Anterior cingulate cortex (tissue), 58 donors: ENCODE measurements at places on chromosomes 11 and 22.

DNA sequence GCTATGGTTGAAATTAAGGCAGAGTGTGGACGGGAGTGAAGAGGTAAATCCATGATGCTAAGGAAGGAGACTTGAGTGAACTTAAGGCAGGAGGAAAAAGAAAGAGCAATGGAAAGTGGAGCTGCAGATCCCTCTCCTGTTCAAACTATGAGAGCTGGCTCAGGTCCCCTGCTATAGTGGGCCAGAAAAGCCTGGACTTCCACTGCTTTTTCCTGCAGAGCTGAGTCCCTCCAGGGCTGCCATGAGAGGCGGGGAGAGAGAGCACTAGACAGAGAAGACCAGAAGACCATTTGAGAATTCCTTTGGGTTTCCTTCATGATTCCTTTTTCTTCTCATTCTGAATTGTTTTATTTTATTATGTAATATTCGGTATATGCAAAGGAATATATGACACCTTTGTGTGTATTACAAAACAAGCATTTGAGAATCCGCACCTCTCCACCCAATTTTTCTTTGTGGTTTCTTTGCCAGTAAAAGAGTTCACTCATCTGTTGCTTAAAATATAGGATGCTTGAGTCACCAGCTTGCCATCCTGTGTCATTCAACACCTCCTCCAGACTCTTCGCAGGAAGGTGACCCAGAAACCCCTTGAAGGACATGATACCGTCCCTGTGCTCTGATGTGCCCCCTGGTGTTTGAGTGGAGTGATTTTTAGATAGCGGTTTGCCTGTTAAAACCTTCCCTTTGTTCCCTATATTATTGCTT, 24.4 kb downstream of the SREBF2 start:
- DNase-seq, result no peak

DNA sequence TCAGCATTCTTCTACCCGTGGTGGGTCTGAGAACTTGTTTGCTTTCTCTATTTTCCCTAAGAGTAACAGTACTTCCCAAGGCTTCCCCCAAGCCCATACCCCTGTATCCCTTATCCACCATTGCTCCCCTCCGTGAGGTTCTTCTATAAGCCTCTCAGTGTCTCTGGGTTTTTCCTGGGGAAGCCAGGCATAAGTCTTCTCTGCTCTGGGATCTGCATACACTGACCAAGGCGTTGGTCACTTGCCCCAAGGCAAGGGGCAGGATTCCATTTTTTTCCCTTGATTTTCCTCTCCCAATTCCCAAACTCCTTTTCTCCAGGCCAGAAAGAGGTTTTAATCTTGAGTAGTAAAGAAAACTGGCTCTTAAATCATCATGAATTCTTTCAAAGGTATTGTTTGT, 27.2 kb upstream of the NCAM1 start:
- DNase-seq, result no peak

GRCh38 chr11:42417691-42418090, 894.1 kb upstream of the API5 start:
- DNase-seq, result no peak

DNA sequence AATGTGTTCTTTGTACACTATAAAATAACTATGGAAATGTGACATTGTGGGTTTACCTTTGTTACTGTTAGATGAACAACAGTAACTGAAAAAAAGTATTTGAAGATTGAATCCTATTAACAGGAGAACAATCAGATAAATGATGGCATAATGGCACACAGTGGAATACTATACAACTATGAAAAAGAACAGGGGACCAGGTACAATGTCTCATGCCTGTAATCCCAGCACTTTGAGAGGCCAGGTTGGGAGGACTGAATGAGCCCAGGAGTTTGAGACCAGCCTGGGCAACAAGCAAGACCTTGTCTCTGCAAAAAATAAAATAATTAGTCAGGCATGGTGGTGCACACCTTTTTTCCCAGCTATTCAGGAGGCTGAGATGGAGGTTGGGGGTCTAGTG, 14.4 kb upstream of the OSBP start:
- DNase-seq, result no peak

DNA sequence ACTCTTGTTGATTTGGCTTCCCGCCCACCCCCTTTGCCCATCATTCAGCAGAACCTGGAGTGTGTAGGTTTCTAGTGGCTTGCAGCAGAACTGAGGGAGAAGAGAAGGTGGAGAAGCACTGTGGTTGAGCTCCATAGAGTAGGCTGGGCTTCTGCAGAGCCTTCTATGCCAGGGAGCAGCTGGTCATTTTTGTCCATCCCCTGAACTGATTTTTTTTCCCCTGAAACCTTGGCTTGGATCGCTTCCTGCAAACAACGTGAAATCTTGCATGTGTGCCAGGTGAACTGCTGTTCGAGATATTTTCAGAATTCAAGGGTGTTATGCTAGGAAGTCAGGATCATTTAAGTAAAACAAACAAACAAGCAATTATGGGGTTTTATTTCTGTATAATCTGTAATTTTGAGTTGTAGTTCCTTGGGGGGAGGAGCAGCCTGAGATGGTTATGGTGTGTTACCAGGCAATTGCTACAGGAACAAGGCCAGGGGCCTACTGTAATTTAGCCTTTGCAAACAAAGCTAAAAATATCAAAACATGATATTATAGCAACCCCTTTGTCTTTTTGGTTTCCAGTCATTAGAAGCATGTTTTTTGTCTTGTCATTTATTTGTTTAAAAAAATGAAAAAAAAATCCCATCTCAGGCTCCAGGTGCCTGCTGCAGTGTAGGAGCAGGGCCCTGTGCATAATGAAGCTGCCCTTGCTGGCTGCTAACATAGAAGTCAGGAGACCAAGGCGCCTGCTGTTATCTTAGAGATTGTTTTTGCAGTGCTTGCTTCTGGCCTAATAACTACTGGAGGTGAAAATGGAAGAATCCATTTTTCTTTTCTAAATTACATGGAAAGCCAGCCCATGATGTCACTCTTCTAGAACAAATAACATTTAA, 152.4 kb upstream of the TTC12 start:
- DNase-seq, result no peak

DNA sequence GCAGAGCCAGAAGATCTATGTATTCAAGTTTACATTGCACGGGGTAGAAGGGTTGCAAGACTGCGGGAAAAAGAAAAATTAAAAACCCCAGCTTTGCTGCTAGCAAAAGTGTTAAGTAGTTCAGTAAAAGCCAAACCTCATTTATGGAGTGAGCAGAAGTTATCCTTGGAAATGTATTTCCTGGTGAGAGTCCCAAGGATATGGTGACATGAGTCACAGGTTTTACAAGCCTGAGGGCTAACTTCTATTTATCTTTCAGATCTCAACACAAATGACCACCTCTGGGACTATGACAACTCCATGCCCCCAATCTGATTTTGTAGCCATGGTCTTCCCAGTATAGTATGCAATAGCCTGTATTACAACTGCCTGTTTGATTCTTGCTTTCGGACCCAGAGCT, 26.1 kb downstream of the ABTB2 start:
- no peak for DNase-seq

DNA sequence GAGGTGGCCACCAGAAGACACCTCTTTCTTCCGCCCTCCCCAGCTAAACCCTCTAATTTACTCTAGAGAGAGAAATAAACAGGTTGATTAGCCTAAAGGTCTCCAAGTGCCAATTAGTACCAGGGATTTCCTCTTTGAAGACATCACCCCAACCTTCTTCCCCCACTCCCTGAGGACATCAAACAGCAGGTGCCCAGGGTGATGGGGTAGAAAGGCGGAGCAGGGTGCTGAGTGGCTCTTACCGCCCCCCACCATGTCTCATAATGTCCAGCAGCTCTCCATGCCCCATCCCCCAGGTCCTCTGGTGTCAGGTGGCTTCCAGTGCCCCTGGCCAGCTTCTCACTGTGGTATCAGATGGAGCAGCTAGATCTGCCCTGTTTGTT, 5.3 kb upstream of the GNAZ start:
- DNase-seq, result no peak

DNA sequence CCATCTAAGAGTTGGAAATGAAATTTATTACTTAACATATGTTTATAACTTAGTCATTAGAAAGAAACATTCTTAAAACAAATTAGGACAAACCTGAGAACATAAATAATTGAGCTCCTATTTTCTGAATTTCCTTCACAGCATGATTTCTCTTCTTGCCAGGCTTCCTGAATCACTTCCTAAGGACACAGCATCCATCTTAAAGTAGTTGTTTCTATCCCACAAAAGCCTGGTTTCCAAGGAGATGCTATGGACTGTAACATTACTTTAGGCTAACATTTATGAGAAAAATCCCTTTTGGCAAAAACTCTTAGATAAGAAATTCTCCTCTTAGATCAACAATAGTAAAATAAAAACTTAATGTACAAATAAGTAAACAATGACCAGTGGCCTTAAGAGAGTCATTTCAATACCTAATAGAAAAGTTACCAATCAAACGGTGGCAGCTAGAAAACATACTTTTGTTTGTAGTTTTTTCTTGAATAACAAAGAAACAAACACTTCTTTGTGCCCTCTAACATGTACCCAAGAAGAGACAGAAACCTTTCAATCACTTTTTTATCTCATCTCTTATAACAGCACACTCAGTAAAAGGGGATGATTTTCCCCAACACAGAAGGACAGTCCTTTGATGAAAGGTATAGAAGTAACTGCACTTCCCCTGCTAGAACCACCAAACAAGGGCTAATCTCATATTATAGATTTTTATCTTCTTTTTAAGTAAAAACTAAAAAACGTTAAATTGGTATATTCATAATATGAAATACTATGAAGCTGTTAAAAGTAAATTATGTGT, 74.5 kb downstream of the TTC28 start:
- no peak for DNase-seq

DNA sequence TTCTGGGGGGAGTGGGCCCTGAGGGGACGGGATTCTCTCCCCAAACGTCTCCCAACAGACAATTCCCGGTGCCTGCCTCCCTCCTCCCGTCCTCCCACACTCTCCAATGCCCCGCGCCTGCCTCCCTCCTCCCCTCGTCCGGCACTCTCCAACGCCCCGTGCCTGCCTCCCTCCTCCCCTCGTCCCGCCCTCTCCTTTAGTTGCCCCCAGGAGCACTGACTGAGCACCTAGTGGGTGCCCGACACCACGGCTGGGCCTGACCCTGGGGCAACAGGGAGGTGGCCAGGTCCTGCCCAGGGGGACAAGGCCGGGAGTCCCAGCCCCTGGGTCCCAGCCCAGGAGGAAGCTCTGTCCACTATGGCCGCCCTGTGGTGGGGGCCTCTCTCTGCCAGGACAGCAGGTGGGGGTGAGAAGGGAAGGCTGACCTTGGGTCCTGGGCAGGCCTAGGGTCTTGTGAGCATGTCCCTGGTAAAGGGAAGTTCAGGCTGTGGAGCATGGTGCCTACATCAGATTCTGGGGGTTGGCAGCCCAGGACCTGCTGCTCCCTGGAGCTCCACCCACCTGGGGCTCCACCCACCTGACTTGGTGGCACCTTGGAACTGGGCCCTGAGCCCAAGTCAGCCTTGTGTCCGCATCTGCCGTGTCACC, 942.3 kb downstream of the BRD1 start:
- no peak for DNase-seq

- DNase-seq, result peak; percentile 76
Observed at GRCh38 chr22:35914665-35915476, 113.8 kb downstream of the RBFOX2 start.

- DNase-seq, result no peak
Observed at GRCh38 chr22:42065438-42066125, 5.0 kb downstream of the NAGA start.

GRCh38 chr11:36292311-36292722, 3.1 kb upstream of the COMMD9 start:
- no peak for DNase-seq

DNA sequence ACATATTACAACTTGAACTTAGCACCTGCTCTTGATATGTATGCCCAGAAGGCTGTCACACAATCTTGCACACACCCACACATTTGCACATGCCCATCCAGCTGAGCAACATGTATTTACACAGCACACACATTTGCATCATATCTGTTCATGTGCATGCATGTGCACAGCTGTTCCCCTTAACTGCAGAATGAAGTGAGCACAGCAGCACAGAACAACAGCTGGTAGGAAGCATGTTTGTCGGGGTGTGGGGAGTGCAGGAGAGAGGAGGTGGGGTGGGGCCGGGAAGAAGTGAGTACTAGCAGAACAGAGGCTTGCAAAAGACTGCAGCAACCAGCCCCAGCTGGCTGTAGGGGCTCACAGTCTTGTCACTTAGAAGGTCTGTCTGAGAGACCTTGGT, 296.5 kb downstream of the KIRREL3 start:
- no peak for DNase-seq

DNA sequence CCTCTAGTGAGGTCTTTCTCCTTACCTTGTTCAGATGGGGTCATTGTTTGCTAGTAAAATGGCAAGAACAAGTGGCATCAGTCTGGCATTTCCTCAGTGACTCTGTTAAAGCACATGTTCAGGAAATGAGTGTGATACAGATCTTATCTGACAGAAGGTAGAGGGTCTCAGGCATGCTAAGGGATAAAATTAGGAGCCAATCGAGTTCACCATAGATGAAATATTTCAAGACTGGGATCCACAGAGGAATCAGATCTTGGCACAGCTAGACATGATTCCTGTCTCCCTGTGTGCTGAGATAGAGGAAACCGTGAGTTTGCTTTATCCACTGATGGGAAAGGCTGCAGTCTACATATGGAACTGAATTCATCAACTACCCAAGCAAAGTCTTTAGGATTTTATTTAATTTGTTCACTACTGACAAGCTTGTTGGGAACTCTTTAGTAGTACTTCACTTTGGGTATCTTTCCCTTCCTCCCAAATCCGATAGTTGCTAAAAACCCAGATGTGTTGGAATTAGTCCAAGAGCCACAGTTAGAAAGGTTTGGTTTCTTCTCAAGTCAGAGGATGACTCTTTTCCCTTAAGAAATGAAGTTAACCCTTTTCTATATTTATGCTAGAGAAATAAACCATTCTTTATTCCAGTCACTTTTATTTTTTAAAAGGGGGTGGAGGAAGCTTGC, 18.4 kb downstream of the FAM118B start:
- DNase-seq, result no peak

DNA sequence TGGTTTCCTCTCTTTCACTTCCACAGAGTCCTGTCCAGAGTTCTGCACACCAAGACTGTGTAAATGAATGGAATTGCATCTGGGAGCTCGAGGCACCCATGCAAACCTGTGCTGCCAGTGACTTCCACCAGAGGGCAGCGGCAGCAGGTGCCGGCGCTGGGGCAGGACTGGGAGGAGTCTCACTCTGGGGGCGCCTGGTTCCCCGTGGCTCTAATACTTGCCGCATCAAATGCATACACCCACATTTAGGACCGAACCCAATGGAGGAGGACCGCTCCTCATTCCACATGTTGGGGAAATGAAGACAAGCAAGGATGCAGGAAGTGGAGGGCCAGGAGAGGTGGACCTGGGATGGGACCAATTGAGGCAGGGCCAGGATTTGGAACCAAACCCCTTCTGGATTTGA, 1.1 kb upstream of the CD6 start:
- DNase-seq, result no peak

DNA sequence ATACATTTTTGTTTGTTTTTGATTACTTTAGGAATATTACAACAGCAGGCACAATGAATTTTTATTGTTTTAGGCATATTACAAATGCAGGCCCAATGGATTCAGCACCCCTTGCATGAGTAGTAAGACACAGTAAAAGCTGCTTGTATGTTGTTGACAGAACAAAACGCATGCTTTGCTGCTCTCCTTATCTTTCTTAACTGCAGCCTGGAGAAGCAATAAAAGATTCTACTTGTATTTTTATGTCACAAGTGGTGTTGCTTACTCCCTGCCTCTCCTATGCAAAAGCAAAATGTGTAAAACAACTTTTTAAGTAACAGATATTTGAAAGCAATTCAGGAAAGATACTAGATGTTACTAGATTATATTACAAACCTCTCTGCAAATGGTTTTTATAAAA, 73.9 kb downstream of the TRPC6 start:
- no peak for DNase-seq

- DNase-seq, result no peak
Observed at GRCh38 chr11:1029051-1029450, 7.5 kb downstream of the MUC6 start.

GRCh38 chr11:15795378-15795777, 561.0 kb downstream of the SOX6 start:
- no peak for DNase-seq
